ENCODE measurements at places on chromosomes 3 and 15.

GRCh38 chr15:92687195-92687602, 31.6 kb upstream of the FAM174B start:
- DNase-seq = no peak

DNA sequence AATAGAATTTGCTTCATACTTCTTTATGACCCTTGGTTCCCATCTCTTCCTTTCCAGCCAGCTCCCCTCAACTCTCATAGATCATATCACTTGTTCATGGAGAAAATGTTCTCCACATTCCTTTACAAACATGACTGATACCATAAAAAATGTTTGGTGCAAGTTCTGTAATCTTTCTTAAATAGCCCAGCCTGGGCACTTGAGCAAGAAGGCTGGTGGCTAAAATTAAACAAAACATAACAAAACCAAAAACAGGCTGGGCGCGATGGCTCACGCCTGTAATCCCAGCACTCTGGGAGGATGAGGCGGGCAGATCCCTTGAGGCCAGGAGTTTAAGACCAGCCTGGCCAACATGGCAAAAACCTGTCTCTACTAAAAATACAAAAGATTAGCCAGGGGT, 8.9 kb upstream of the POLR2M start:
- DNase-seq = no peak

DNA sequence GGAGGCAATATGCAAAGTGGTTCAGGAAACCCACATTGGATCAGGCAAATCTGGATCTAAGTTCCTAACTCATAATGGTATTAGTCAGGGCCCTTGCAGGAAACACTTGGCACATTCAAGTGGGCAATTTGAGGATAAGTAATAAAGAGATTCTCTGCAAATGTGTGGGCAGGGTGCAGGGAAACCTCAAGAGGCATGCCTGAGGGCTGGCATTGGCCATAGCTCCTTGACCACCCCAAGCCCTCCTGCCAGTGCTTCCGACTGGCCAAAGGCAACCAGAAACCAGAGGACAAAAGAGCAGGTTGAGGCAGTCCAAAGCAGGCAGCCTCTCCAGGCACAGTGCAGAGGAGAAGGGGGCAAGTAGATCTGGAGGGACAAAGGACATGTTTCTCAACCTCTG, 130.8 kb upstream of the SNTN start:
- DNase-seq = no peak

GRCh38 chr3:56137415-56137814, 330.9 kb downstream of the ERC2 start:
- no peak for DNase-seq

GRCh38 chr15:39948817-39949216, 14.9 kb downstream of the EIF2AK4 start:
- no peak for DNase-seq

DNA sequence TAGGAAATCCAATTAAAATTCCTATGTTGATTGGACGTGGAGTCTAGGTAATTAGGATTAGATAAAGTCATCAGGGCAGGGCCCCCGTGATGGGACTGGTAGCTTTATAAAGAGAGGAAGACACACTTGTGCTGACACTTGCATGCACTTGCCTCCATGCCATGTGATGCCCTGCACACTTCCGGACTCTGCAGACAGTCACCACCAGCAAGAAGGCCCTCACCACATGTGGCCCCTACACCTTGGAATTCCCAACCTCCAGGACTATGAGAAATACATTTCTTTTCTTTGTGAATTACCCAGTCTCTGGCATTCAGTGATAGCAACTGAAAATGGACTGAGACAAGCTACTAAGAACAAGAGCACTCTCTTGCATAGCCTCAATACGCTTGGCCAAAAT, 90.6 kb downstream of the CRYGS start:
- DNase-seq = no peak

Measured in retina (tissue), 1 donor.